Fibroblast of lung (primary cell): ENCODE measurements at places on chromosomes 2 and 18. TPM values are rescaled to one million over a fixed set of nuclear protein-coding genes. Genes with fewer than 3 reads are reported as not detected.

- H3K36me3 ChIP-seq = no peaks in the 10 kb centered on the region
- no peaks in the 10 kb centered on the region for H3K27me3 ChIP-seq
- no peak overlapping the region for H3K27ac ChIP-seq
- no peak for DNase-seq
- H3K4me3 ChIP-seq = no peak overlapping the region
These were observed 209.5 kb downstream of the DPP10 start for GRCh38 chr2:114651933-114652332.

DNA sequence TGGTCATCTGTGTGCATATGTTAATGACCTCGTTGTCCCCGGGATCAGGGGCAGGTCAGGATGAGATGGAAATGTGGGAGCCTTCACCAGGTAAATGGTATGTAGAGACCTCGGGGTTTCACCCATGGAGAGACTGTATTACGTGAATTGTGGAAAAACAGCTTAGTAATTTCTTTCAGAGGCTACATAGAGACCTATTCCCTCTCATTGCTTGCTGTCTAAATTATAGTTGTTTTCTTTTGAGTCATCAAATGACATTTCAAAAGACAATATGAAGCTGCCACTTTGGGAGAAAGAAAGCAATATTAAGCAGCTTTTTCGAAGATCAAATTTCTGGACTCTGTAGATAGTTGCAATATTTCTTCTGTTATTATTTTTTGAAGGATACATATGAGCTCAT is 20.4 kb downstream of the ADAM23 start:
- no peaks in the 10 kb centered on the region for H3K27me3 ChIP-seq
- DNase-seq = no peak
- no peak overlapping the region for H3K4me3 ChIP-seq
- H3K36me3 ChIP-seq = no peaks in the 10 kb centered on the region
- no peak overlapping the region for H3K27ac ChIP-seq

CPO gene
- under 0.01 TPM in 1 of 2 replicates, not detected in the other for total RNA-seq

KCNG2 gene
- 6.4 and 10.1 TPM in 2 replicates for total RNA-seq

AGXT gene
- total RNA-seq = not detected in 2 replicates

G6PC2 gene
- not detected in 2 replicates for total RNA-seq

POTEC gene
- not detected in 2 replicates for total RNA-seq

GRCh38 chr2:189060096-189060642 is 86.0 kb downstream of the COL3A1 start:
- H3K4me1 ChIP-seq = no peaks in the 10 kb centered on the region
- H3K4me3 ChIP-seq = no peak overlapping the region
- H3K27me3 ChIP-seq = no peaks in the 10 kb centered on the region
- no peak for DNase-seq
- H3K36me3 ChIP-seq = peaks cover 15% of the 10 kb centered on the region

DNA sequence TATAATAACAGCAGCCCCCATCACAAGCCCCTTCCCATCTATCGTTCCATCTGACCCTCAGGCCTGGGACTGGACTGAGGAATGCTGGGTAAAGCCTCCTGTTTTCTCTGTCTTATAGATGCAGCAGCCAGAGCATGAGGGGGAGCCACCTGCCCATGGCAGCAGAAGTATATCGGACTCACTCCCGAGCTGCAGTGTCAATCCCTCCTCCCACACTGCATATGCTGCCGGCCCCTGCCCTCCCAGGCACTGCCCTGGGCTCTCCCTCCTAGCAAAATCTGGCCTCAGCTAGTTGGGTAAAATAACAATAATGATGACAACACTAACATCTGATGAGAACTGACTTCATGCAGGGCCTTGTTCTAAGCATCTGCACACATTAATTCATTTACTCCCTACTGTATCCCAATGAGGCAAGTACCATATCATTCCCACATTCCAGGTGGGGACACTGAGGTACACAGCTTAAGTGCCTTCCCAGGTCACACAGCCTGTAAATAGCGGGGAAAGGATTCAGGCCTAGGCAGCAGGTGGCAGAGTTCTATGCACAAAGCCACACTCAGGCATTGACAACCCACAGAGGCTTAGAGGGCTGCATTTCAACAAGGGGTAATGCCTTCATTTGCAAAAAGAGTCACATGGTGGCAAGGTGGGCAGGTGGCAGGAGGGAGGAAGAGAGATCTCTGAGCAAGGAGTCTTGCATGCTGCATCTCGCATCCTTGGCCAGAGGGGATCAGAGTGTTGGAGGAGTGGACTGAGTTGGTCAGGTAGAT is 190.0 kb downstream of the ZBTB7C start:
- peaks cover 2% of the 10 kb centered on the region for H3K27me3 ChIP-seq
- no peak overlapping the region for H3K4me3 ChIP-seq
- no peaks in the 10 kb centered on the region for H3K36me3 ChIP-seq
- DNase-seq = no peak
- H3K4me1 ChIP-seq = no peaks in the 10 kb centered on the region

GRCh38 chr18:23194155-23194996 is 59.1 kb downstream of the CABLES1 start:
- no peak overlapping the region for H3K27ac ChIP-seq
- no peaks in the 10 kb centered on the region for H3K4me1 ChIP-seq
- H3K4me3 ChIP-seq = no peak overlapping the region

- no peak overlapping the region for H3K27ac ChIP-seq
- H3K36me3 ChIP-seq = no peaks in the 10 kb centered on the region
- DNase-seq = peak; percentile 39
- H3K27me3 ChIP-seq = no peaks in the 10 kb centered on the region
- no peaks in the 10 kb centered on the region for H3K4me1 ChIP-seq
These were observed 898.9 kb downstream of the CPS1 start for GRCh38 chr2:211455216-211455841.

- no peak for DNase-seq
- H3K27ac ChIP-seq = no peak overlapping the region
- no peaks in the 10 kb centered on the region for H3K4me1 ChIP-seq
- no peaks in the 10 kb centered on the region for H3K27me3 ChIP-seq
- no peaks in the 10 kb centered on the region for H3K36me3 ChIP-seq
These were observed 5.1 kb upstream of the TTC27 start for GRCh38 chr2:32622570-32623310.

GRCh38 chr2:118223511-118223991 is 135.3 kb downstream of the INSIG2 start:
- H3K4me1 ChIP-seq = no peaks in the 10 kb centered on the region
- peak; percentile 22 for DNase-seq
- no peaks in the 10 kb centered on the region for H3K36me3 ChIP-seq
